ENCODE measurements at places on chromosomes 2 and 18.

DNA sequence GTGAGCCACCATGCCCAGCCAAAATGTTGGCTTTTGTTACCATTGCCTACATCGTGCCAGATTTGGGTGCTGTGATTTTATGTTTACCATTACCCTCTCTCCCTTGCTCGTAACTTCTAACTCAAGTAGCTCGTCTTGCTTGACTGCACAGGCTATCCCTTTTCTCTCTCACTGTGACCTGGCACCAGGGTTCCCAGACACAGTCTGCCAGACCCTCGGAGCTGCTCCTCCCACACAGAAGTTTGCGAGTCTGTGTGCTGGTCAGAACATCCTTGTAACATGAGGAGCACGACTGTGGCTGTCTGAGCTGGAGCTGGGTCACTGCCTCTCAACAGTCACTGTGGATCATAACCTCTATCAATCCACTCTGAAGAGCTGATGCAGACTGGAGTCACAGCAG lies 152.5 kb upstream of the ACKR3 start:
- no peak for DNase-seq

DNA sequence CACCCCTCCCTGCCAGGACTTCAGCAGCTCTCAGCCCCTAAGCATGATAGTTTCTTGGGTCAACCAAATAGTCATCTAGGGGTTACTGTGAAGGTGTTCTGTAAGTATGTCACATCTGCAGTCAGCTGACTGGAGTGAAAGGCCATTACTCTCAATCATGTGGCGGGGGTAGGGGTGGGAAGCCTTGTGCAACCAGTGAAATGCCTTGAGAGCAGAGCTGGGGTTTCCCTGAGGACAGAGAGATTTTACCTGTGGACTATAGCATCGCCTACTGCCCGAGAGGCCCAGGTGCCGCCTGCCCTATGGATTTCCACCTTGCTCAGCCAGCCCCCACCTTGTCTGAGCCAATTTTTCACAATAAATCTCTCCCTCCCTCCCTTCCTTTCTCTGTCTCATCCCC lies 20.9 kb upstream of the KLF11 start:
- DNase-seq: no peak

DNA sequence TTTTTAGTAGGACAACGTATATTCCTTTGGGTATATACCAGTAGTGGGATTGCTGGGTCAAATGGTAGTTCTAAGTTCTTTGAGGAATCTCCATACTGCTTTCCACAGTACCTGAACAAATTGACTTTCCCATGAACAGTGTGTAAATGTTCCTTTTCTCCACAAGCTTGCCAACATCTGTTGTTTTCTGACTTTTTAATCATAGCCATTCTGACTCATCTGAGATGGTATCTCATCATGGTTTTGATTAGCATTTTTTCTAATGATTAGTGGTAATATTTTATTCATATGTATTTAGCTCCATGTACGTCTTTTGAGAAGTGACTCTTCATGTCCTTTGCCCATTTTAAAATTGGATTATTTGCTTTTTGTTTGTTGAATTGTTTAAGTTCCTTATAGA lies 58.4 kb upstream of the CERS6 start:
- no peak for DNase-seq

- DNase-seq: no peak
Measured at GRCh38 chr2:38925982-38926381, 36.3 kb downstream of the ARHGEF33 start.

- DNase-seq: peak; percentile 51
Measured at GRCh38 chr2:47002480-47003381, 87.1 kb upstream of the MCFD2 start.

GRCh38 chr18:3910512-3910911 lies 460.5 kb downstream of the TGIF1 start:
- no peak for DNase-seq

DNA sequence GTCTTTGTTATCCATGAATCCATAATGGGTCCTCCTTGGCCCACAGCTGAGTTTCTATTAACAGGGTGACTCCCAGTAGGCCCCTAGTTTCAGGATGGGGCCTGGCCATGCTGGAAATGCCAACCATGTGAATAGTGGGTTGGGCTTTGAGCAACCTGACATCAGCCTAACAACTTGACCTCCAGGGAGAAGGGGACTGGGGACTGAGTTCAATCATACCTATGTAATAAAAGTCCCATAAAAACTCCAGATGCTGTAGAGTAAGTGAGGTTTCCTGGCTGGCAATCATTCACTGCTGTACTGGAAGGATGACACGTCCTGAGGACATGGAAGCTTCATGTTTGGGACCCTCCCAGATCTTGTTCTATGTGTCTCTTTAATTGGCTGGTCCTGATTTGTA lies 7.9 kb downstream of the REV1 start:
- DNase-seq: no peak

- DNase-seq: no peak
Measured at GRCh38 chr2:852168-852567, 98.5 kb upstream of the SNTG2 start.

- no peak for DNase-seq
Measured at GRCh38 chr18:73782405-73782804, 365.2 kb downstream of the FBXO15 start.

DNA sequence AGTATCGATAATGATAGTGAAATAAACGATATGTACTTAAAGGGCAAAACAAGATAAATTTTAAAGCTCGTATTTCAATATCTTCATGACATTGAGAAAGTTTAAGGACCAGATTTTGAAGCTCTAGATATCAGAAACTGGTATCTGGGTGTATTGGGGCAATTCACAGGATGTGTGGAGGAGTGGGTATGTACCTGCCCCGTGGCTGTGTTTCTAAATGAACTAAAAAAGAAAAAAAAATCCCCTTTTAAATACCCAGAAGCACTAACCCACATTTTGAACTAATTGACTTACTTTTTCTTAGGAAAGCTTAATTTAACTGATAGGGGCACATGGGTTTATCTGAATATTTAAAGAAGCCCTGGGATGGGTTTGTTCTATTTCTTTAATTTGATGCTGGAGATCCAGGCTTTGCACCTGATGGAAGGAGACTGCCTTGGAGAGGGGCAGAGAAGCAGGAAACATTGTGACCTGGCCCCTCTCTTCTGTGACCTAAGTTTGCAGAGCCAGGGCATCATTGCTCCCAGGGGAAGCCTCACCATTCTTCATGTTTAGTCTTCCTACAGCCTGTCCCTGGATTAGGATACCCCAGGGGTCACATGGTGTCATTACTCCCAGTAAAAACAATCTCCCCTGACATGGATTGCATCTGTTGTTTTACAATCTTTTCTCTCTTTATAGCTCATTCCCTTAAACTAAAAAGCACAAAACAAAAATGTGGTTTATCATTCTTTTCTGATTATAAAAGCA lies 7.6 kb upstream of the KCTD1 start:
- no peak for DNase-seq

GRCh38 chr2:72148837-72149555 lies 1.3 kb upstream of the CYP26B1 start:
- peak; percentile 54 for DNase-seq

DNA sequence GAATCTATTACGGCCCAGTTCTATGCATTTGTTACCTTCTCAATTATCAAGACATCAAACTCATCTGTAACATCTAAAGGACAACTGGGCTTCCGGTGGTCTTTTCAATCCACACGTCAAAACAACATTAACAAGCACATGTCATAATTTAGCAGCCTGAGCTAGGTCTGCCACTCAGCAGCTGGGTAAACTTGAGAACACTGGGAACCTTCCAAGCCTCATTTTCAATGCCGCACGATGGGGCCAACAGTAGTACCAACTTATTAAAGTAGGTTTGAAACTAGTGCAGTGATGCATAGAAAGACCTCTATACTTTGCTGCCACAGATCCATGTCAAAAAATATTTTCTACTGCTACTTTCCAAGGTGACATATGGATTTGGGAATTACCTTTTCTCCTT lies 60.4 kb downstream of the COL4A4 start:
- no peak for DNase-seq

DNA sequence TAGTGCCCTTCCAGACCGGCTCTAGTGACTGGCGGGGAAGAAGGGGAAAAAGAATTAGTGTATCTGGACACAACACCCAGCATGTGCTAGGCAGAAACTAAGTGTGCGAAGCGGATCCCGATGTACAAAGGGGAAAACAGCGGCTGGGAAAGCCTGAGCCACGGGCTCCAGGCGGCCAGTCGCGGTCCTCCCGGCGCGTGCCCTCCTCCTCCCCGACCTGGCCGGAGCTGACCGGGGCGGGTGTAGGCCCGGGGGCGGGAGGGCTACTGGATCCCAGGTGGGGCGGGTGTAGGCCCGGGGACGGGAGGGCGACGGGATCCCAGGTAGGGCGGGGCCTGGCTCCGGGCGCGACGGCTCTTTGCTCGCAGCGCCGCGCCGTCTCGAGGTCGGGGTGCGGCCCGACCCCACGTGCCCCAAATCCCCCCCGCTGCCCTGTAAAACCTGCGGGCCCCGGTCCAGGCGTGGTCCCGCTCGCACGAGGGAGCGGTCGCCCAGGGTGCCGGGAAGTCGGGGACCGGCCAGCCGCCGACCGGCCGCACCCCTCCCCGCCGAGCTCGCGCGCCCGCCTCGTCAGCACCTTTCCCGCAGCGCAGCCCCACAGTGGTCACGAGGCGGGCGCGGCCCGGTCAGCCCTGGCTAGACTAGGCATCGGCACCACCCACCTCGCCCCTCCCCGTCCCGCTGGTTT lies 48.8 kb downstream of the C2orf42 start:
- peak; percentile 64 for DNase-seq

DNA sequence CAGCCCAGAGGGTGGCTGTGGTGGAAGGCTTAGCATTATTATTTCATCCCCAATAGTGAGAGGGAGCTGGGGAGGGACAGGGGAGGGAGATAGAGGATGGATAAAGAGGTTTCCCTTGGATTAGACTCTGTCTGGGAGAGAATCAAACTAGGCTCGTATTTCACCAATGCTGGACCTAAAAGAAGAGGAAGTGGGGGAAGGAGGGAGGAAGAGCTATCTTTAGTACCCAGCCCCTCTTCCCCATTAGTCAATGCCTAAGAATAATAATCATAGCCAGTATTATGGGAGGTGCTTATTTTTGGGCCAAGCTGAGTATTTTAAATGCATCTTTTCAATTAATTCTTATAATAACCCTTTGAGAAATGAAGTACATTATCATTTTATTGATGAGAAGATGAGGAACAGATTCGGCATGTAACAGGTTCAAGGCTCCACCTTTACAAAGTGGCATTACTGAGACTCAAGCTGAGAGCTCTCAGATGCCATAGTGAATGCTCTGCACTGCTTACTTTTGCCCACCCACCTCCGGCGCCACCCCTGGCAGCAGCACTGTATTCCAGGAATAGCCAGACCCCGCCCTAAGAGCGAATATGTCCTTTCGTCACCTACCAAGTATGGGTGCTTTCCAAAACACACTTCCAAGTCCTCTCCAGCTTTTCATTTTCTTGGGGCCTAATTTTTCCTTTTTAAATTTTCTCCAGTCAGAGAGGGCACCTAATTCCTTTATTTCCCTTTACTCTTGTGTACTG lies 21.0 kb downstream of the PAX8 start:
- DNase-seq: no peak

- DNase-seq: no peak
Measured at GRCh38 chr2:189540551-189540950, 40.0 kb downstream of the SLC40A1 start.

DNA sequence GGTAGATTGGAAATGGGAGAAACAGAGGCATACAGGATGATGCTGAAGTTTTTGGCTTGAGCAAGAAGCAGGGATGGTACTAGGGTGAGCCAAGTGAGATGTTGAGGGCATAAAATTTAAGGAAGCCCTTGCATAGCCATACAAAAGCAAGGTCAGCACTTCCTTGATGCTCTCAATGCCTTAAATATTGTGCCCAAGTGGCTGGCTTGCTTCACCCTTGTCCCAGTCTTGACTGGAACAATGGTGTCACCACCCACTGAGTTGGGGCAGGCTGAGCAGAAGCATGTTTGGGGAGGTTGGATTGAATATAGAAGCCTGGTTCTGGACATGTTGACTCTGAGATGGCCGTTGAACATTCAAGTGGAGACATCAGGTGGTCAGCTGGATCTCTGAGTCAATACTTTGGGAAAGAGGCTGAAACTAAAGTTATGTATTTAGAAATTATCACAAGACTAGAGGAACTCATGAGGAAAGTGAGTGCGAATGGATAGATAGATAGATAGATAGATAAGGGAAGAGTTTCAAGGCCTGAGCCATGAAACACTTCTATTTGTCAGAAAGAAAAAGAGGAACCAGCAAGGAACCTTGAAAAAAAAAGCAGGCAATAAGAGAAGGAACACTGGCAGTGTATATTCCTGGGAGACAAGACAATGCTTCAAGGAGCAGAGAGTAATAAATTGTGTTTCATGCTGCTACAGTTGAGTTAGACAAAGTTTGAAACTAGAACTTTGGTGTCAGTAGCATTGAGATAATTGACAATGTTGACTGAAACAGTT lies 43.0 kb upstream of the HNMT start:
- DNase-seq: no peak

DNA sequence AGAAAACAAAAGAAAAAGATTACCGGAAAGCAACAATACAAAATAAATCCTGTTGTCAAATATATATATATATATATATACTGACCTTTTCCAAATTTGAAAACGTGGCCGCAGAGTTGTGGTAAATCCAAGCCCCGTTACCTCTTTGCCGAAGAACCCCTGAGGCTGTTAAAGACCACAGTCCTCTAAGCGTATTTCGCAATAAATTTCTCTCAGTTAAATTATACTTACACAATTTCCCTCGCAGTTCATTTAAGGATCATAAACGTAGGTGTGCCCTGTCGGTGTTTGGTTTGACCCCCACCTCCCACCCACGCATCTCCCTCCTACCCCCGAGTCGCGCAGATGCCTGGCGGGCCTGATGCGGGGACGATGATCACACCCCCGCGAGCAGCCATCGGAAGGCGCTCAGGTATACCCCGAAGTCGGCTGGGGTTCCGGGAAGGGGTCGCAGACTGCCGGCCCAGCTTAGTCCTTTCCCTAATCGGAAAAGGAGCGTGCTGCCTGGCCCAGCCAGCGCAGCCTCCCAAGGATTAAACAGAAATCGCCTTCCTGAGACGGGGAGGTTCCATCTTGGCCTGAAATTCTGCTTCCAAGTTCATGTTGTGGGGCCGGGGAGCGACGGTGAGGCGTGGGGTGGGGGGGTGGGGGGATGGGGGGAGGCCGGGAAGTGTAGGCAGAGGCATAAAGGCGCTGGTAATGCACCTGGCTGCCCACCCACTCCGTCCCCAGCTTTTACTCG lies 2.9 kb upstream of the MEIS1 start:
- no peak for DNase-seq

GRCh38 chr2:31207790-31208189 lies 9.5 kb downstream of the CAPN14 start:
- DNase-seq: no peak

- no peak for DNase-seq
Measured at GRCh38 chr2:8154936-8155335, 526.9 kb upstream of the ID2 start.

GRCh38 chr2:15945909-15946705 lies 5.8 kb downstream of the MYCN start:
- no peak for DNase-seq

- DNase-seq: no peak
Measured at GRCh38 chr2:120389036-120389391, 43.1 kb downstream of the INHBB start.
